ENCODE measurements at places on chromosomes 1 and 21.

DNA sequence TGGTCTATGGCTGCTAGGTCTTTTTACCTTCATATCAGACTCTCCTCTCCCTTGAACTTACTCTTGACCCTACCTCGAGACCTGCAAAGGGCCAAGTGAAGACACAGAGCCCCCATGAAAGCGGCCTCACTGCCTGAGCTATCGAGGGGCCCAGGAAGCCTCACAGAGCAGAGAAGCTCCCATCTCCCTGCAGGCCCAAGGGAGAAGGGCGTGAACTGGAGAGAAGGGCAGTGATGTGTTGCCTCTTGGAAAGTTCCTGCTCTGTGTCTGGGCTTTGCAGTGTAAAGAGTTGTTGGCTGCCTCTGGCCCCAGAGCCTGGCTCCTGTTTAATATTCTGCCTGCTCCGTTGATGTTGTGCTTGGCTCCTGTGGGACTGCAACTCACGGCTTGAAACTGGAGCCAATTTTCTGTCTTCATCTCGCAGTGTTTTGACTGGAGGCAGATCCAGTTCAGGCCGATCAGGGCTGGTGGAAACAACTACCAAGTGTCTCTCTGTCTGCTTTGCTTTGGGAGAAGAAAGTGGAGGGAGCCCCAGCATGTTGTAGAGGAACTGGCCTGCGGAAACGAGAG is 4.3 kb downstream of the SERTAD4 start:
- no peak for DNase-seq

DNA sequence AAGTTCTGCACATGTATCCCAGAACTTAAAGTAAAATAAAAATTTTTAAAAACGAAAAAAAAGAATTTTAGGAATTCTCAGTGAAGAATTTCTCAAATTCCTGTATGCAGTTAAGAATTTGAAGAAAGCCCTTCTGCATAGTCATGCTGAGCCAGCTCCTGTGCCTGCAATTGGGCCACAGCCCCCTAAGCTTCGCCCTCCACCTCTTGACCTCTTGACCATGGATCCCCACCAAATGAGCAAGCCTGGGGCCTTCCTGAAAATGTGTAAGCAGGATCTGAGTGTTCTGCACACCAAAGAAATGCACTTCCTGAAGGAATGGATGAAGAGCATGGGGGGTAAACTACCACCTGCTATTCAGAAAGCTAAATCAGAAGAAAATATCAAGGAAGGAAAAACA is 52.0 kb downstream of the NBPF6 start:
- no peak for DNase-seq

- no peak for DNase-seq
Observed at GRCh38 chr1:212686069-212686468, 13.6 kb downstream of the BATF3 start.

GRCh38 chr1:161196111-161196510 is 2.7 kb downstream of the ADAMTS4 start:
- no peak for DNase-seq

DNA sequence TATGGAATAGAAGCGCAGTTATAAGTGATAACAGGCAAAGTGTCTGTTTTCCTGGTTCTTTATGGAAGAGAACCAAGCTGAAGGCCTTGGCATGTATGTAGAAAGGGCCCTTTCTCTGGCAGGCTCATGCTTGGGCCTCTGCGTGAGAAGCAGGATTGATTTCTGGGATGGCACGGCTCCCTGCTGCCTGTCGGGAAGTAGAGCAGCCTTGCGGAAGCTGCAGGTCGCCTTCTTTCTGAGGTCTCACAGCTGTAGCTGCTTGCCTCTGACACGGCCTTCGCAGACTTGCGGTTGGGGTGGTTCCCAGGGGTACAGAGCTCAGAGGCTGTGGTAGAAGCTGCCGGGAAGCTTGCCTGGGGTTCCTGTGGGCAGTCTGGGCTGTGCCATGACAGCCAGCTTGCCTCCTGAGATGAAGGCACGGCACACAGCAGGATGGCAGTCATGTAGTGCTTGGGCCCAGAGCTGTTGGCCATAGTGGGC is 39.4 kb downstream of the TRAPPC10 start:
- no peak for DNase-seq

- DNase-seq: no peak
Observed at GRCh38 chr21:46431448-46431847, 27.2 kb upstream of the DIP2A start.

GRCh38 chr1:65769636-65770035 is 23.1 kb upstream of the PDE4B start:
- no peak for DNase-seq

DNA sequence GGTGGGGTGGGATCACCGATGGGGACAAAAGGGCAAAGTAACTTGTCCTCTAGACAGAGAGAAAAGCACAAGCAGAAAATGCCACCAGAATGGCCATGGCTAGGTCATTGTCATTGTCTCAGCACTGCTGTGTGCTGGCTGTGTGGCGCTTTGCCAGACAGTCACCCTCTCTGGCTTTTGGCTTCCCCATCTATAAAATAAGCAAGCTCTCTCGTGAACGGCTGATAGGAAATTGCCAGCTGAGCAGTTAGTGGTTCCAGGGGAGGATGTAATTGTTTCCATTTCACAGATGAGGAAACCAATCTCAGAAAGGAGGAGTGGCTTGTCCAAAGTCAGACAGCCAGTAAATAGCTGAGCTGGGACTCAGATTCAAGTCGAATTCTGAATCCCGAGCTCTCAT is 32.5 kb downstream of the PADI2 start:
- DNase-seq: no peak

DNA sequence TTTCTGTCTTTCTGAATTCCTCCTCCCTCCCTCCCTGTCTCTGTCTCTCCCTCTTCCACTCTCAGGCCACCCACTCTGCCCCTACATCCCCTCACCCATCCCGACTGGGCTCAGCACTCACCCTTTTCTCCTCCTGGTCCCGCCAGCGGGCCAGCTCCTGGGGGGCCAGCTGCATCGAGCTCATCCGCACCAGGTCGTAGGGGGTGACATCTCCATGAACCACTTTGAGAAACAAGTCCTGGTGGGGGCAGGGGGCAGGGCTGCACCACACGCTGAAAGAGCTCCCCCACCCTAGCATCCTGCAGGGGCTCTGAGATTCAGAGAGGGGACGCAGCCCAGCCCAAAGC is 17.8 kb downstream of the SPOCD1 start:
- no peak for DNase-seq
